Suppressor macrophage (primary cell): ENCODE measurements at places on chromosomes 12 and 14.

DNA sequence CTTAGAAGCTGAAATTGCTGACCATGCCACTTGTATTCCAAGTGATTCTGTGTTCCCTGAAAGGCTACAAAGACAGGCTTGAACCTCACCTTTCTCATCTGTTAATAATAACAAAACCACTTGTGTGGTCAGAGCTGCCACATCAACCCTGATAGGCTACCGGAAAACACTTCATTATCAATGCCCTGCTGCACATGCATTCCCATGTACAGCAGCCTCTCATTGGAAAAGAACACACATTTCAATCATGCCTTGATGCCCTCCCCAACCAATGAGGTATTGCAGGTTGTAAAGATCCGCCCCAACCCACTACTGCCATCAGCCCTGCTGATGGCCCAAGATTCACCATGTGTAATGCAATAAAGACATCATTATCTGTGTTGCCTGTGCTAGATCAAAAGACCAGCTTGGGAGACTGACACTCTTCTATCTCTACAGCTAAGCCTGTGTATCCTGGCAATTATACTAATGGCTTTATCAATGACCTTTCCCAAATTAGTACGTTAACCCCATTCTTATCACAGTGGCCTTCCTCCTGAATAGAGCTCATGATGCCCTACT lies 2.8 kb downstream of the GPR19 start:
- DNase-seq: no peak

DNA sequence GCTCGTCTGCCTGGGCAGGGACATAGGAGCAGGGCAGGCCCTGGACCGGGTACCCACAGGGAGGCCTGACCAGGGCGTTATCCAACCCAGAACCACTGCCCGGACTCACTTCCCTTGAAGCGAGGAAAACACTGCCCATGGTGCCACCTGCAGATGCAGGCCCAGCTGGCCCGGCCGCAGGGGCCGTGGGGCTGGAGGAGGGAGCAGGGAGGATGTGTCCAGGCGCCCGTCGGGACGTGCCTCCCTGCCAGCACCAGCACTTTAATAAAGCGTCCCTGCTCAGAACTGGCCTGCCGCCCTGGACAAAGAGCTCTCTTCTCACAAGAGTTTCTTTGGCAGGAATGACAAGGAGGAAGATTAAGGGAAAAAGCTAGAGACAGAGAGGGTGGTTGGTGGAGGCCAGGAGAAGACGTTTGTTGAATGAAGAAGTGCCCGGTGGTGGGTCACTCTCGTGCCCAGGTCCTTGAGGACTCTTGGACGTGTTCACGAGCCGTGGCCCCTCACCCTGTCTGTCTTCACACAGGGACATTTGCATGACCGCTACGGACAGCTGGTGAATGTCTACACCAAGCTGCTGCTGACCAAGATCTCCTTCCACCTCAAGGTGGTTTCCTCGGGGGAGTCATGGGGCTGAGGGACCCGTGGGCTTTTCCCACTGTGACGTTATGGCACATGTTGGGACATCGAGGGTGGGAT lies 14.2 kb downstream of the HIP1R start:
- no peak for DNase-seq

DNA sequence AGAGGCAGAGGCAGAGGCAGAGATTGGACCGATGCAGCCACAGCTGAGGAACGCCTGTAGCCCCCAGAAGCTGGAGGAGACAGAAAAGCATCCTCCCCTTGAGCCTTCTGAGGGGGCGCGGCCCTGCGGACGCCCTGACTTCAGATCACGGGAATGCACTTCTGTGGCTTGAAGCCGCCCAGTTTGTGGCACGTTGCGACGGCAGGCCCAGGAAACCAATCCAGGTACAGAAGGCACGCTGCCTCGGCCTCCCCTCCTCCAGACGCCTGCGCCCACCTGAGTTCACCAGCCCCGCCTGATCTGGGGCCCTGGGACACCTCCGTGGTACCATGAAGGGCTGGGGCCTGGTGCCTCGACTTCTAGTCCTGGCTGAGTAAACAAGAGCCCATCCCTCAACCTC lies 82.0 kb downstream of the NCOR2 start:
- DNase-seq: no peak

DNA sequence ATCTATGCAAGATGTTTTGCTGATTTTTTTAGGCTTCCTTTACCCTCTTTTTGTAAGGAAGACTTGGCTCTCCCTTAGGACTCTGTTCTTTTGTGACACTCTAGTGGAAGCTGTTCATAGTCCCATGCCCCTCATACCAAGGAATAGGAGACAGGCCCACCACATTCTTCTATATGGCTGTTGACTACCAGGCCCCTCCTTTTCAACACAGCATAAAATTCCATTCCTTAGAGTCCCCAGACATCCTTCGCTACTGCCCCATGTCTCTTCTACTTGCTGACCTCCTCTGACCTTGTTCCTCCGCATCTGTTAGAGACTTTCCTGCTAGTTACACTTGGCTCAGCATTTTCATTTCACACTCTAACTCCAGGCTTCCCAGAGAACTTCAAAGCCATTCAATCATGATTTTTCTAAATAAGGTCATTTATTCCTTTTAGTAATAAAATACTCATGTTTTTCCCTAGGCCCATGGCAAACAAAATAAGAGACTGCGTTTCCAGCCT lies 9.7 kb downstream of the PIK3C2G start:
- DNase-seq: no peak

- no peak for DNase-seq
Observed at GRCh38 chr12:62008703-62009102, 251.5 kb upstream of the USP15 start.

- no peak for DNase-seq
Observed at GRCh38 chr12:24463375-24463774, 485.5 kb downstream of the BCAT1 start.

DNA sequence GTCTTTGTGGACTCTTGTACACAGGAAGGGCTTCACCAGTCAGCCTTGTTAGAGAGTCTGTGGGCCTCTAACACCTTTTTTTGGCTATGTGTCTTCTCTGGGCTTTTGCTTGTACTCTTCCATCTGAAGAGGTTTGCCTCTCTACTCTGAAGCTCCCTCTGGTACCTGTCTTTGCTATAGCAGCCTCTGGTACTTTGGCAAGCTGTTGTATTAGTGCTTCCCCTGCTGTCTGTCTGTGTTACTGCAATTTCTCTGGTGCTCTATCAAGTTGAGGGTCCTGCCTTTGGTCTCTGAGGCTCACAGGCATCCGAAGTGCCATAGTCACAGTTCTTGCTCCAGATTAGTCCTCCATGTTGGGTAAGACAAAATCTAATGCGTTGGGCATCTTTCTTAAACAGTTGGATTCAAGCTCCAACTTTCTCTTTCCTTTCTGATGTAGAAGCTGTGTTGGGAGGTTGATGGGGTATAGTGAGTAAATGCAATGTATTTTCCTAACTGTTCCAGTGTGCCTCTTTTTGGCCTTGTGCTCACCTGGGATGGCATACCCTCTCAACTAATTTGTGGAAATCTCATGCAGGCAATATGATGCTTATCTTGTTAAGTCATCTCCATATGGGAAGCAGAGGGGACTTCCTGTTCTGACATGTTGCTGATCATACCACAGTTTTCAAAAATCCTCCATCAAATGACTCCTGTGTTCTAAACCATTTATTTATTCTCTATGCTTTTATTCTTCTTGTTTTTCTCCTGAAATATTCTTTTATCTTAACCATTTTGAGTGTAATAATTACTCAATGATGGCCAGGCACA lies 88.8 kb downstream of the ATF7IP start:
- peak; percentile 57 for DNase-seq

DNA sequence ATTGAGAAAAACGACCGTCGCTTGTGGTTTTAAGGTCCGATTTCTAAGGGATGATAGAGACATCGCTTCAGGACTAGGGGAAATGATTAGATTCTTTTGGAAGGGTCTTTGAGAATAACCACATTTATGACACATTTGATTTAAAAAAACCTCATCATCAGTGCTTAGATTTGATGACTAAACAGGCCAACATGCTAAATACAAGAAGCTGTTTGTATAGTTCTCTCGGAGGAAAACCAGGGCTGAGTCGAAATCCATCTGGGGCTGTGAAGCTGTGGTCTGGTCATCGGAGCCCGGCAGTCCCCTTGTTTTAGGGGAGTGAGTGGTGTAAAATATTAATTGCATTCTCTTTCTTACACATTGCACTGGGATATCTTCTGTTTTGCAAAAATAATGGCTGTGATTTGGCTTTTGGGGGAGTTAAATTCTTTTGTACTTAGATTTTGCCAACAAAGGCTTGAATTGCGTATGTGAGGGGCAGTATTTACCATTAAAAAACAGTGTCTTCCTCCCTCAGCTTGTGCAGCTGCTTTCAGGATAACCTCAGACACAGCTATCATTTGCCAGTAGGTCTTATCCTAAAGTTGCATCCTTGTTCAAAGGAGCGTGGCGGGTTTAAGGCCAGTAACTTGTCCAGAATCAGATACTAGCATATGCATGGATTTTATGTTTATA lies 550 bp downstream of the GNG2 start:
- no peak for DNase-seq

DNA sequence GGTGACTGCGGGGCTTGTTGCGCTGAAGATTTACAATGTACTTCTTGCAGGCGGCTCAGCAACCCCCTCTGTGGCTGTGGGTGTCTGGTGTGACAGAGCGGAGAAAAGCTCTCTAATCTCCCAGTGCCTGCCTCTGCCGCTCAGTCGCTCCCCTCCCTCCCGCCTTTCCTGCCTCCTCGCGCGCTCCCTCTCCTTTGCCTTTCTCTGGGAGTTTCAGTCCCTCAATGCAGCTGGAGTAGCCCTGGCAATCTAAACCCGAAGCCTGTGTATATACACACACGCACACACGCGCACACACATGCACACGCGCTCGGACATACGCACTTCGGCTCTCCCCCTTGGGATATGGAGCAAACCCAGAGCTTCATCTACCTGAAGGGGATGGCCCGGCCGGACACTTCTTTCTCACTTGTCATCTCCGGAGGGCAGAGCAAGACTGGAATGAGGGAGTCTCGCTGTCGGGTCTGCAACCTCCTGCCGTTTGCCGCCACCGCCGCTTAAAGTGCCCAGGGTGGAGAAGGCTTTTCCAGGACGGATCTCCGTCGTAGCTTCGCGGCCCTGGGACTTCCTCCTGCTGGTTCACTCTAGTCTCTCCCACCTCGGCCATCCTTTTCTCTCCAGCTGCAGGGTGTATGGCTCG lies 599 bp upstream of the TRHDE start:
- no peak for DNase-seq

DNA sequence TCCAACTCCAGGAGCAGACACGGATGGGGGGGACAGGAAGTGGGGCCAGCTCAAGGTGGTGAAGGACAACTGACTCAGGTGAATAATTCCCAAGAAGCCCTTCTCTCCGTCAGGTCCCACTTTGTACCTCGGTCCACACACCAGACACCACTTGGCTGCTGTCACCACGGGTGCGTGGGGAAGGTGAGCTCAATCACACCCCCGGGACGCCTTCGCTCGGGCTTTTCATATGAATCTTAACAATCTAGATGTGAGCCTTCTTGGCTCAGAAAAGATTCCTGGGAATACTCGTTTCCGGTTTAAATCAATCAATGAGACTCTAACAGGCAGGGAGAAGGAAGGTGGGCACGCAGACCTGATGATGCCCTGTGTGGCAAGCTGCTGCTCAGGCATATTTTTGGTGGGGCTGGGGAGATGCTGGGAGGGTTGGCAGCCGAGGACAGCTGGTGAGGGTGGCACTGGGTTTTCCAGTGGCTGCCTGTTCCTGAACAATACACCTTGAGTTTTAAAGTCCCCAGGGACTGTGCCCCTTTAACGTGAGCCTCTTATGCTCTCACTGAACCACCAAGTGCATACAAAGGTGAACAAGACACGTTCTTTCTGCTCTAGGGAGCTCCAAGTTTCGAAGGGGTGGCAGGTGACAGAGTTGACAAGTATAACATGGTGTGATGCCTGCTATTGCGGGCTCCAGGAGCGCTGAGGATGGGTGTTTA lies 5.1 kb downstream of the TESC start:
- no peak for DNase-seq

DNA sequence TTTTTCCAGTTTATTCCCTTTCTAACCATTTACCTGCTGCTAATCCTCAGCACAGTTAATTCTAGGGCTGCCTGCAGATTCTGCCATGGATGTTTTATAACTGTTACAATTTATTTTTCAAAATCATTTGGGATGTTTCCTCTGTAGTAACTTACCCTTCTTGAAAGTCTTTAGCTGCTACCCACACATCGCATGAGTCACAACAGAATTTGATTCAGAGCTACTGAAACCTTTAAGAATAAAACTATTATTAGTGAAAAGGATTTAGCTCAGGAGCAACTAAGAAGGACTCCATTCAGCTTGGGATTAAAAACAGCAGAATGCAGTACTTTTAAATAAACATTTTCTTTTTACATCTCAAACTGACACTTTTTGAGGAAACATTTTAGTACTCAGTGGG lies 41.7 kb upstream of the RGS6 start:
- no peak for DNase-seq

- no peak for DNase-seq
Observed at GRCh38 chr14:71590131-71590530, 342.1 kb upstream of the RGS6 start.

DNA sequence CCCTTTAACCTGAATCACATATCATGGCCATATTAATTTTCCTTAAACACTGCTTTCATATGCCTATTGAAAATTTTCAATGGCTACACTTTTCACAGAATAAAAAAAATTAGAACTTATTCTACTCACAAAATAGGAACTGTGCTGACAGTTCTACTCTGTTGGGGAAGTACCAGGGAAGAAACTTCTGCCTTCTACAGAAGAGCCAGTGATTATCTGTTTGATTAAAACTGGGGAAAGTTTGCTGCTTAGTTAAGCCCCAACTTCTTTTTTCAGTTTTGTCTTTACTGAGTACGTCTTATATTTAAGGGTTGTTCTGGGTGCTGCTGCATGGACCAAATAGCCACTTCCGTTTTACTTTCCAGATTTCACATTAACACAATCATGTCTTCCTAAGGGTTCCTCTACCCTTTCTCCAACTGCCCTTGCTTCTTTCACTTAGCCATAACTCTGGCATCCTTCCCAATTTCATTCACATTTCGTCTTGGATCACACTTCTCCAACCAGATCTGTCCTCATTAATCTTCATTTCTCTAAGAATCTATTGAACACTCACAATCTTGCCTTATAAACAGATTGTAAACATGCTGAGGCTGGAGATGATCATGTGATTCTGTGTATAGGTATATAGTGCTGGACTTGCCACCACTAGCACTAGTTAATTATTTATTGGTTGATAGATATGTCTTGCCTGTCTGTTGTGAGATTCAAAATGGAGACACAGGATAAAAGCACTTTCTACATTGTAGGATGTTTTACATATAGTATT lies 1.9 kb upstream of the SEL1L start:
- DNase-seq: peak; percentile 22

GRCh38 chr12:49195736-49196135 lies 6.9 kb upstream of the TUBA1A start:
- peak; percentile 69 for DNase-seq

GRCh38 chr14:49677643-49678042 lies 10.4 kb downstream of the POLE2 start:
- no peak for DNase-seq

GRCh38 chr14:92726933-92727262 lies 21.5 kb downstream of the LGMN start:
- DNase-seq: no peak
